HT1080 (cell line): ENCODE measurements at places on chromosomes 3 and 15.

DNA sequence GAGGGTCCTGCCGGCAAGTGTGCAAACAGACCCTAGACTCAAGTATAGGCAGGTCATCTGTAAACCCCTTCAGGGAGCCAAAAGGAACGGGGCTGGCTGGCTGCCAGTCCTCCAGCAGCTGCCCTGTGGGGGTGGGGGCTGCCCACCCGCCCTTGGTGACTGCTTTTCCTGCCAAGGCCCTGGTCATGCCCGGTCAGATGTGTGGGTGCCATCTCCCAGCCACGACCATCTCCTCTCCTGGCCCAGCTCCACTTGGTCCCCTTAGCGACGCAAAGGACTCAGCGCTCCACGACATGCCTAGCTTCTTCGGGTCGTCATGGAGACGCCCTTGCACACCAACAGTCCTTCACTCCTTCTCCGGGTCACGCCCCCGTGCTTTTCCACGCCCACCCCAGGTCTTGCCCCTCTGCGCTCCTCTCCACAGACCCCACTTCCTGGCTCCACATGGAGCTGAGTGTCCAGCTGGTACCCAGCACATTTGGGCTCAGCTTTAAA is 2.4 kb downstream of the MUC4 start:
- no peak for DNase-seq

DNA sequence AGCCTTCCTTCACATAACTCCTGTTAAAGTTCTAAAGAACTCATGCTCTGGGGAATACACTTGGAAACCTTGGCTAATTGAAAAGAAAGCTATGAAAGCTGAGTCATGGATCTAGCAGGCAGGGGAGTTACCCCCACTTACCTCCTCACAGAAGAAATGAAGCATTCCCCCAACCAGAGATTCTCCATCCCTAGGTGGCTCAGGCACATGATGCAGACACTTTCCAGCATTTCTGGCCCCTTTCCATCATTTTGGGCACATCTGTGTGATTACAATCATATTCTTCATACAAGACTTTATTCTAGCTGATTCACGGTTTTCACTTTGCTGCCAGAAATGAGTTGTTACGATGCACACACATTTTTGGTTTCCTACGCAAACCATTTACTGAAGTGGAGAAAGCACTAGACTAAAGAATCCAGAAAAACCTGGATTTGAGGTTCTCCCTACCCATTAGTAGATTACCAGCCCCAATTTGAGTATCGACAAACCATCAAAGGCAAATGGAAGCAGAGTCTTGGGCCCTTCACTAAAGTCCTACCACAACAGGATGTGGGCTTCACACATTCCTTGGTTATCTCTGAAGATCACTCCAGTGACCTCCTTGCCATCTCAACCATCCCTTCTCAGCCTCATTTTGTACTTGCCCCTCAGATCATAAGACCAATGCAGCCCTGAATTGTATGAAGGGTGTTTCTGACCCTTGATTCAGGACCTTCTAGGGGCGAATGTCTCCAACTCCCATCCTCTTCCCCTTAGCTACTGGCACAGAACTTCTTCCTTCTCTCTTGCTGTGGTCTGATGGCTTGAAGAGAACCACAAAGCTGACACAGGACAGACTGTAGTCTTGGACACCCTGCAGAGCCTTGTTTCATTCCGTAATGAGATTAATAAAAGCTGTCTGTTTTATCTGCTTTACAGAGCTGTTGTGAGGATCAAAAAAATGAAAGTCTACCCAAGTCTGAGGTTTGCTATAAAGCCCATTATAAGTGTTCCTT is 42.5 kb upstream of the SNRK start:
- DNase-seq, result no peak

- peak; percentile 76 for DNase-seq
Observed at GRCh38 chr3:113626503-113627371, 69.7 kb downstream of the USF3 start.

DNA sequence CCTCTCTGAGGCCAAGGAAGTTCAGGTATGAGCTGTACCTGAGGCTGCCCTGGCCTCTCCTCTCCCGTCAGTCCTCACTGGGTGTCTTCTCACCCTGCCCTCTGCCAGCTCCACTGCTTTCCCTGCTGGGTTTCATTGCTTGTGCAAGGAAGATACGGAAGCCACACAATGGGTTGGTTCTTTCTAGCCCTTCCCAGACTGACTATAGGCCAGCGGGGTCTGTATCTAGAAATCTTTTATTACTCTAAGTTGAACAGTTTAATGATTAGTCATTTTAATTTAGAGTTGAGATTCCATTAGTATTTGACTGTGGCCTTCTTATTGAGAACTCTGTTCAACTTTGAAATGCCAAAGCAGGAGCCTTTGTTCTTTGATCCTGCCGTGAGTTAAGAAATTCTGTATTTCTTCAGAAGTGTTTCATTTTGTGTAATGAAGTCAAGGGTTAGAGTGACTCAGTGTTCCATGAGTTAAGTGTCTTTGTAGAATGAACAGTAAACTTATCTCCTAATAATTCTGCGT is 16.2 kb downstream of the C3orf62 start:
- DNase-seq, result no peak

GRCh38 chr3:167030082-167030725 is 349.9 kb downstream of the ZBBX start:
- no peak for DNase-seq

DNA sequence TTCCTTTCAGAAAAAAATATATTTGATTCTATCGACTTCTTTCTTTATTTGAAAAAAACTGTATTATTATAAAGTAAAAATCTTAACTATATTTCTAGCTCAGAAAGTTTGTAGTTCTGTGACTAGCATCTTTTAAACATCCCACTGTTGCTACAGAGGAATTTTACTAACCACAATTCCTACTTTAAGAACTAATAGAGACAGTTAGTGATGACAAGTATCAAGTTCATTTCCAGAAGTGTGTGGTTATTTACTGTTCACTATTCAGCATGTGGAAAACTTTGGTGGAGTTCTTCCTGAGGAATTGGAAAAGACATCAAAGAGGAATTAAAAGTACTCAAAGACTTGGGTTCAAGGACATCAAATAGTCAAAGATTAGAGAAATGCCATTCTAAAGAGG is 524.1 kb upstream of the CBLB start:
- DNase-seq, result no peak

- DNase-seq, result no peak
Observed at GRCh38 chr3:59001675-59002074, 48.1 kb downstream of the CFAP20DC start.

DNA sequence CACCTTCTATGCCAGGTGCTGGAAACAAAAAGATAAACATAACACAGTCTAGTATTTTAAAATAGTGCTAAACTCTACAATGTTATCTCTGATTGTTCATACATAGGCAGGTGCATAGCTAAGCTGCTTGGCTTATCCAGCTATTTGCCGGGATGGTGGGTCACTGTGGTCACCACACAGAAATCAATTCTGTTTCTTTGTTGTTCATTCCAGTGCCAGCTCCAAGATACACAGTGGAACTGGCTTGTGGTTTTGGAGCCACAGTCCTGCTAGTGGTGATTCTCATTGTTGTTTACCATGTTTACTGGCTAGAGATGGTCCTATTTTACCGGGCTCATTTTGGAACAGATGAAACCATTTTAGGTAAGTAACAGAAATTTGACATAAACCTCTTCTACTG is 130.2 kb downstream of the IL1RAP start:
- no peak for DNase-seq

- no peak for DNase-seq
Observed at GRCh38 chr3:71984843-71985613, 200.1 kb upstream of the PROK2 start.

- DNase-seq, result no peak
Observed at GRCh38 chr15:56950979-56951378, 32.5 kb downstream of the TCF12 start.

GRCh38 chr3:129441782-129442181 is 1.8 kb downstream of the IFT122 start:
- no peak for DNase-seq

DNA sequence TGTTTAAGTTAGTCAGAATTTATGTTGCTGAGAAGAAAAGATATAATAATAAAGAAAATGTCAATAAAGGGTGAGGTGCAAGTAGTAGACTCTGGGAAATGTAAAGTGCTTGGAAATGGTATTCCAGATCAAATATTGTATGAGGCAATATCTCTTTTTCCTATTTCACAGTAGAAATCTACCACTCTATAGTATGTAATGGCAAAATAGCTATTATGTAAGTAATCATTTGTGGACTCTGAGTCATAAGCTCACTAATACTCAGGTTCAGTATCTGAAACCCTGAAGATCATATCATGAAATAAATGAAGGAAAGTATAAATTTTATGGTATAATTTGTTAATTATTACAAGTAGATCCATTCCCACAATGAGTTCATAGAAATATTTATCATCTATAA is 322.1 kb downstream of the PYDC2 start:
- DNase-seq, result no peak

- no peak for DNase-seq
Observed at GRCh38 chr15:77877869-77878577, 199.5 kb downstream of the TBC1D2B start.

GRCh38 chr3:56137415-56137814 is 330.9 kb downstream of the ERC2 start:
- peak; percentile 29 for DNase-seq

- no peak for DNase-seq
Observed at GRCh38 chr3:172030181-172030580, 9.2 kb upstream of the FNDC3B start.

DNA sequence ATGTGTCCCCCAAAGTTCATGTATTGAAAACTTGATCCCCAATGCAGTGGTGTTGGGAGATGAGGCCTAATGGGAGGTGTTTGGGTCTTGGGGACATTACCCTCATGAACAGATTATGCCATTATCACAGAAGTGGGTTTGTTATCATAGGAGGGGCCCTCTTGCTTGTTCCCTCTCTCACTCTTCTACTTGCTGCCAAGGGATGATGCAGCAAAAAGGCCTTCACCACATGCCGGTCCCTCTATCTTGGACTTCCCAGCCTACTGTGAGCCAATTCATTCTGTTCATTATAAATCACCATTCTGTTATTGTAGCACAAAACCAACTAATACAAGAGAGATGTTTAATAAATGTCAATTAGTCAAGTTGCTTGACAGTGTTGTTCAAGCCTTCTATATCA is 47.2 kb downstream of the FAM227B start:
- DNase-seq, result no peak

DNA sequence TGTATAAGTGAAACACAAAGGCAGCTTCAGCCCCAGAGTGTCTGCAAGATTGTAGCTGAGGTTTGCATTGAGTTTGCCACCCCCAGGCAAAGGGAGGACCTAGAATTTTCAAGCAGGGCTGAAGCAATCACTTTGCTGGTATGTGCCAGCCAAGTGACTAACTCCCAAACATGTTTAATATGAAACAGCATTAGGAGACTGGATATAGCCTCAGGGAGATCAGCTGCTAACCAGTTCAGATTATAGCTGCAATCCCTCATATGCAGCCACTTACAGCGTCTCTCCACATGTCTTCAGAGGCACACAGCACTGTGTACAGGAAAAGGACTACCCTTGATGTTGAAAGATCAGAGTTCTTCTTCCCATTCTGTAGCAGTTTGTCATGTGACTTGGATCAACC is 38.4 kb upstream of the PPP2R3A start:
- DNase-seq, result peak; percentile 45

GRCh38 chr3:44186111-44186672 is 55.5 kb upstream of the TOPAZ1 start:
- DNase-seq, result no peak

DNA sequence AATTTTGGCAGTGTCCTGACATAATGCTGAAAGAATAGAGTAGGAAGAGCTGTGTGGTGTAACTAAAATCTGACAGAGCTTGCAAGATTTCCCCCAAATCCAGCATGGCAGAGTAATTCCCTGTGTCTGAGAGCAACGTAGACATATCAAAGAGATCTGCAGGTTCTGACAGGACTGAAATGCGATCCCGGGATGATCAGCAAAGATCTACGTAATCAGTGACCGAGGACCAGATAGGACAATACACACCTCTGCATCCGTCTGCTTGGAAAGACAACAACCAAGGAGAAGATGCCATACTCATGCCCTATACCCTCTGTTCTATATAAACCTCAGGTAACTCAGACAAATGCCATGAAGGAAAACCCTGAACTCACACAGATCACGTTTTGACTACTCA is 26.6 kb upstream of the SYNPR start:
- no peak for DNase-seq
